Forelimb muscle (tissue), 1 donor: ENCODE measurements at places on chromosomes 3 and 15. TPM values are rescaled to one million over a fixed set of nuclear protein-coding genes. Genes with fewer than 3 reads are reported as not detected.

The LCTL gene
- polyA plus RNA-seq: 0.14 TPM

The IL5RA gene
- not detected for polyA plus RNA-seq

The LPCAT4 gene
- polyA plus RNA-seq: 34.9 TPM

The PP2D1 gene
- polyA plus RNA-seq: 0.39 TPM

- DNase-seq: no peak
Observed at GRCh38 chr3:124700880-124701684, 29.2 kb upstream of the UMPS start.

- no peak for DNase-seq
Observed at GRCh38 chr3:111319598-111319997, 222.4 kb upstream of the CD96 start.

- no peak for DNase-seq
Observed at GRCh38 chr3:111051354-111051753, 20.3 kb upstream of the NECTIN3 start.

DNA sequence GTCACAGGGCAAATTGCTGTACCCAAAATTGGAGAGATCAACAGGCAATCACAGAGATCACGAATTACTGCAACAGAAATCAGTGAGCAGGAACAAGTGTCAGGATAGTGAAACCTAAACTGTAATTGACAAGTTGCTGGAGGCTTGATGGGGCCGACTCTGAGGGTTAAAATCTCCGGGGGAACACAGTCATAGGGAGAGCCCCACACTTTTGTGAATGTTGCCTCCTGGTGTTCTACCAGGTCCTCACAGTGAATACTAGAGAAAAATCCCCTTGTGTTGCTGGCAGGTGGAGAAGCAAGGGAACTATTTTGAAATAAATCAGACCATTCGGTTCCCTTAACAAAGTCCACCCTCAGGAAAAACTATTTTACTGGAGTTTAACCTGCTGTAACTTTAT lies 697.5 kb upstream of the CBLB start:
- DNase-seq: no peak

DNA sequence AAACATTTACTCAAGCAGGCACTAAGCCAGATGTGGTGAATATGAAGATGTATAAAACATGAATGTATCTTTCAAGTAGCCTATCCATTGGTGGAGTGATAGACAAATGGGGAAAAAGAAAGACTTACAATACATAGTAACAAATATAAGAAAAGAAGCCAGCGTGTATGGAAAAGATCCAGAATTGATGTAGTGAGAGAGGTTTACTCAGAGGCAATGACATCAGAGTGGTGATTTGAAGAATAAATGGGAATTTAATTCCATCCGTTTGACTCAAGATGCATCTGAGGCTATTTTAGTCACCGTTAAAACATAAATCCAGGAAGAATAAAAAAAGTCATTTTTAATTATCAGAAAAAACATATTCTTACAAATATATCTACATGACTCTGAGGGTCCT lies 162.6 kb downstream of the IL1RAP start:
- DNase-seq: no peak

GRCh38 chr15:92528736-92529135 lies 126.8 kb downstream of the FAM174B start:
- DNase-seq: no peak

GRCh38 chr3:12159227-12159601 lies 502 bp upstream of the TIMP4 start:
- no peak for DNase-seq

DNA sequence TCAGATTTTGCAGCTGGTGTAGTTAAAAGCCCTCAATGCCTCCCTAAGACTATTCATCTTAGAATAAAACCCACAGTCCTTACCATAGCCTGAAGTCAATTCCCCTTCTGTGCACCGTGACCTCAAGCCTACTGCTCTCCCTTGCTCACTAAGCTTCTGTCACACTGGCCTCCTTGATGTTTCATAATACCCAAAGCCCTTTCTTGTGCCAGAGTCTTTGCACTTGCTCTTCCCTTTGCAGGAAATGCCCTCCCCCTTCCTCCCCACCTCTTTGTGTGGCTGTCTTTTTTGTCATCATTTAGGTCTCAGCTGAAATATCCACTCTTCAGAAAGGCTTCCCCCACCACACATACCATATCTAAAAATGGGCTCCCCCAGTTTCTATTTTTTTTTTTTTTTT lies 4.2 kb upstream of the PLEKHO2 start:
- DNase-seq: no peak

- DNase-seq: no peak
Observed at GRCh38 chr3:2454865-2455264, 356.2 kb downstream of the CNTN4 start.
